ENCODE measurements at places on chromosomes 6 and 20.

GRCh38 chr20:56442389-56443365 lies 25.8 kb upstream of the RTF2 start:
- no peak for DNase-seq

GRCh38 chr20:19682249-19682648 lies 75.8 kb upstream of the RIN2 start:
- DNase-seq: no peak

GRCh38 chr6:79127660-79128059 lies 49.6 kb upstream of the PHIP start:
- no peak for DNase-seq

GRCh38 chr6:108942556-108943492 lies 94.6 kb downstream of the ARMC2 start:
- no peak for DNase-seq

GRCh38 chr6:142413111-142413510 lies 111.3 kb downstream of the ADGRG6 start:
- DNase-seq: no peak

DNA sequence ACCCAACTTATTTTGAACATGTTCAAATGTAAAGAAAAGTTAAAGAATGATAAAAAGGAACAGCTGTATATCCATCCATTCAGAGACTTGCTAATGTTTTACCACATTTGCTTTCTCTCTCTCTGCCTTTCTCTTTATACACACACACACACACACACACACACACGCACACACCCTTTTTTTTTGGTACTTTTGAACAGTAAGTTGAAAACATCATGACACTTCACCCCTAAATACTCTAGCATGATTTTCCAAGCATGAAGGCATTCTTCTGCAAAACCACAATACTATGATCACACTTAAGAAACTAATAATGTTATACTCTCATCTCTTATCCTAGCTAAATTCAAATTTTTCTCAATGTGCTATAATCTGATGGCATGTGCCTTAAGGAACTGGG lies 192.3 kb downstream of the UTRN start:
- DNase-seq: no peak

DNA sequence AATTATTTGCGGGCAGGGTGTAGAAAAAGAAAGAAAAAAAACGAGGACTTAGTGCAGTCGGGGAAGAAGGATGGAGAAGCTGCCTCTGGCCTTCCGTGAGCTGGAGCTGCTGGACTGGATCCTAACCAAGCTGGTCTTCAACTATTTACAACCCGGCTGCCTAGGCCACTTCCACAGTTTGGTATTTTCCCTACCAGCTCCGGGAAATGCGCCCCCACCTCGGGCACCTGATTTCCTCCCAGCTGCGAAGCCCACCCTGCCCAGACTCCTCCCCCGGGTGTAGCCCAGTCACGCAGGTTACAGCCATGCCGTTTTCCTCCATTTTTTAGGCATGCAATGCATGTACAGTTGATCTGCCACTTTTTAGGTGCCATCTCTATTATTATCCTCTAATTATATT lies 21.2 kb downstream of the THEMIS start:
- no peak for DNase-seq
